ENCODE measurements at places on chromosomes 4 and X. TPM values are rescaled to one million over a fixed set of nuclear protein-coding genes. Genes with fewer than 3 reads are reported as not detected.

GRCh38 chrX:124093222-124093621 is 131.7 kb downstream of the STAG2 start:
- DNase-seq = no peak

GRCh38 chr4:87114245-87115062 is 106.0 kb downstream of the KLHL8 start:
- DNase-seq = no peak

DNA sequence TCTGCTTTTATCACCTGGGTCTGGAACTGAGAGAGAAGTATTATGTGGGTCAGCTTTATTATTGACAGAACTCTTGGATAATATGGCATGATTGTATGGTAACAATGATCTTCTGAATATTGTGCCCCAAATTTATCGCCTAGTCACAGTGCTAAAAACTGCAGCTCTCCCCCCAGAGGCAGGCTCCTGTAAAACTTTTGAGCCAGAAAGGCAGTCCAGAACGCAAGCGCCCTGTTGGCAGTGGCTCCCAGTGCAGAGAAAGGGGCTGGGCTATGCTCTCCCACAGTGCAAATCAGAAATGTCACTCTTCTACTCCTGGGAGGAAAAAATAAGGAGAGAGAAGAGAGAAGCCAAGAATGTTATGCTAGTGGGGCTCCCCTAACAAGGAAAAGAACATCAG is 50.5 kb downstream of the HELT start:
- DNase-seq = no peak

GRCh38 chr4:6928081-6928480 is 18.5 kb downstream of the TBC1D14 start:
- no peak for DNase-seq

DNA sequence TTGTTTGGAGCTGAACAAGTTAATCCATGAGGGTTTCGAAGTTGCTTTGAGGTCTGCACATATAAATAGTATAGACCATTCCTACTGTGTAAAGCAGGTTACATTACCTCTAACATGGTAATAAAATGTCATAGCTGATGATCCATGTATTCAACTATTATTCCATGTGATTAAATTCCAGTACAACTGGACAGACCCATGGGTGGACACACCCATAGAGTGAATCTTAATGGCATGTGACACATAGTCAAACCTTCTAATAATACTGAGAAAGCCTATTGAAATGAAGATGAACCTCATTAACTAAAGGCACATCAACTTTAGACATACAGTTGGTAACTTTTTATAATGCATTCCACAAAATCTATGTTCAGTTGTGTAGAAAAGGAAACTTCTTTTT is 28.5 kb downstream of the FHIP1A start:
- no peak for DNase-seq

Gene GPRIN3
- total RNA-seq = 3.5 TPM

Gene CYSLTR1
- 3.8 TPM for total RNA-seq

- DNase-seq = no peak
Measured at GRCh38 chrX:74277320-74277719, 26.7 kb upstream of the ZCCHC13 start.

GRCh38 chrX:106752101-106752678 is 25.7 kb downstream of the RNF128 start:
- DNase-seq = no peak

Gene SMR3A
- total RNA-seq = not detected

Gene WDR1
- total RNA-seq = 385 TPM

Gene PASD1
- total RNA-seq = not detected

Gene TMPRSS11A
- not detected for total RNA-seq

Gene DMRTC1B
- 1.1 TPM for total RNA-seq

DNA sequence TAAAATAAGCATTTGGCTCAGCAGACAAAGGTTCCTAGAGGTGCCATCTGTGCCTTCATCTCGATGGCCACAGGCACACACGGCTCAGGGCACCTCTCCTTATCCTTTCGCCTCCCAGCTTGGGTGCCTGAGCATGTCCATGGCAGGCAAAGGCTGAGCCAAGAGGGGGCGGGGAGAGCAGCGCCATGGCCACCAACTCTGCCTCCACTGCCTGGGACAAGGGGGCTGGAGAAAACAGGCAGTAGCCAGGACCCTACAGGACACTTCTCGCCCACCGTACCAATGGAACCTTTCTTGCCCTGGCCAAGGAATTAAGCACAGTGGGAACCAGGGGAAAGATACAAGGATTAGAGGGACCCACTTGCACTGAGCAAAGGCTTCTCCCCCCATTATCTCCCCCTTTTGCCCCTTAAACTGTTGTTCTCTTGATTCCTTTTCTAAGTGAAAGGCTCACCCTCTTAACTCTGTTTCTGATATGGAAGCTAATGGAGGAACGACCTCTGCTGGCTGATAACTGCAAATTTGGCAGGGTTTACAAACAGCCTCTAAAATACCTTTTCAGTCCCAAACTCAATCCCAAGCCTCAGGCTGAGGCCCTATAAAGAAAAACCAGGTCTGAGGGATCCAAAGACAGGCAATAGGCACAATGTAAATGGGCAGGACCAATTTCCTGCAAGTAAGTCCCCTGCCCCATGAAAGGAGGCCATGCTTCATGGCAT is 335.2 kb downstream of the ADAM29 start:
- DNase-seq = no peak

Gene TAF7L
- total RNA-seq = 0.18 TPM

DNA sequence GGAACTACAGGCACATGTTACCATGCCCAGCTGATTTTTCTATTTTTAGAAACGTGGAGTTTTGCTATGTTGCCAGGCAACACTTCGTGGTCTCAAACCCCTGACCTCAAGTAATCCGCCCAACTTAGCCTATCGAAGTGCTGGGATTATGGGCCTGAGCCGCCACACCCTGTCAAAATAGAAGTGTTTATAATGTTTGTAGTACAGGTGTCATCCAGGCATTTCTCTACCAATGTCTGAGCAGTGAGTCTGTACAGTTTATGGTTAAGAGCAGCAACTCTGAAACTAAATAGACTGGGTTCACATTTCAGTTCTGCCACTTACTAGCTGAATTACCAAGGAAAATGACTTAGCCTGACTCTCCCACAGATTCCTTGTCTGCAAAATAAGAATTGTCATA is 460.4 kb upstream of the GALNT7 start:
- DNase-seq = no peak
